ENCODE measurements at places on chromosomes 3 and 15.

DNA sequence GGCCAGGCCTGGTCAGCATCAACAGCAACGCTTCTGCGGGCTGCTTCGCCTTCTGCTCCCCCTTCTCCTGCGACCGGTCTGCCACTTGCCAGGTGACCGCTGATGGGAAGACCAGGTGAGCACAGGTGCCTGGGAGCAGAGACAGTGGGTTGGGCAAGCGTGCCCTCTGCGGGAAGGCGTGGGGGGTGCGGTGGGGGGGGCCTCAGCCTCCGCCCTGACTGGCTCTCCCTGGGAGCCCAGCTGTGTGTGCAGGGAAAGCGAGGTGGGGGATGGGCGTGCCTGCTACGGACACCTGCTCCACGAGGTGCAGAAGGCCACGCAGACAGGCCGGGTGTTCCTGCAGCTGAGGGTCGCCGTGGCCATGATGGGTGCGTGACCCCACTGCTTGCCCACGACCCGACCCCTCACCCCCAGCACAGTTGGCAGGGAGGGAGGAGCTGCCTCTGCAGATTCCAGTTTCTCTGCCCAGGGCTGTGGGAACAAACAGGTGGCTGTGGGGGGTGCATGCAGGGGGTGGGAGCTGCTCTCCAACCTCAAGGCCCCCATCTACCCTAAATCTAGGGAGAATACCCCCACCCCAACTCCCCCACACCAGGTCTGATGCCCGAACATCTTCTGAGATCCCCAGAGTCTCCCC, 8.8 kb downstream of the STAB1 start:
- no peak for DNase-seq

GRCh38 chr3:173708191-173708590, 310.6 kb downstream of the NLGN1 start:
- no peak for DNase-seq

- DNase-seq = no peak
Observed at GRCh38 chr3:185549122-185549521, 3.3 kb downstream of the LIPH start.

DNA sequence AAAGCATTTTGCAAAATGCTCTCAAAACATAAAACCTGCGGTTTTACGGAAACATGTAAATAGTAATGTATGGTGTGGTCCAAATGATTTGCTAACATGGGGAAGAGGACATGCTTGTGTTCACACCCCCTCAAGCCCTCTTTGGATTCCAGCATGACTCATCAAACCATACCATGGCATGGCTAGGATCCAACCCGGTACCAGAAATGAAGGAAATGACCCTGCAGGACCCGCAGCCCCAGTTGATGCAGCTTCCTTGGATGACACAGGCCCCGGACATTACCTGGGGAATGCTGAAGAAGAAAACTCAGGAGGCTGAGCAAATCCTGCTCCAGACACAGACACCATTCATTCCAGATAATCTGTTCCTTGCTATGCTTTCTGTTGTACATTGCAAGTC, 222.9 kb downstream of the DTWD1 start:
- DNase-seq = no peak

DNA sequence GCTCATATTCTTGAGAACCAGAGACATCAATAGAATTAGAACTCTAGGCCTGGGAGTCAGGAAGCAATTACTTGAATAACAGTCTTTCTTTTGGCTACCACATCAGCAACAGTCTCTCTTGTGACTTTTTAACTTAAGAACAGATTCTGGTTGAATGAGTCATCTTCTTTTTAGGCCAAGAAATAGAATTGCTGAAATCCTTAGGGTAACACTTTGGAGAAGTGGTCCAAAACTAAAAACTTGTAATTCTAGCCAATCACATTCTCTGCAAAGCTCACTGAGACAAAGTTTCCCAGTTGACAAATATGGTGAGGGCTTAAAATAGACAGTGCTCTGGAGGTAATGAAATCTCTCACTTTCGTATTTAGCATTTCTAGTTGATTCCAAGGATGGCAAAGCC, 238.0 kb downstream of the SHOX2 start:
- DNase-seq = no peak

- no peak for DNase-seq
Observed at GRCh38 chr3:38115645-38116427, 21.1 kb downstream of the ACAA1 start.

DNA sequence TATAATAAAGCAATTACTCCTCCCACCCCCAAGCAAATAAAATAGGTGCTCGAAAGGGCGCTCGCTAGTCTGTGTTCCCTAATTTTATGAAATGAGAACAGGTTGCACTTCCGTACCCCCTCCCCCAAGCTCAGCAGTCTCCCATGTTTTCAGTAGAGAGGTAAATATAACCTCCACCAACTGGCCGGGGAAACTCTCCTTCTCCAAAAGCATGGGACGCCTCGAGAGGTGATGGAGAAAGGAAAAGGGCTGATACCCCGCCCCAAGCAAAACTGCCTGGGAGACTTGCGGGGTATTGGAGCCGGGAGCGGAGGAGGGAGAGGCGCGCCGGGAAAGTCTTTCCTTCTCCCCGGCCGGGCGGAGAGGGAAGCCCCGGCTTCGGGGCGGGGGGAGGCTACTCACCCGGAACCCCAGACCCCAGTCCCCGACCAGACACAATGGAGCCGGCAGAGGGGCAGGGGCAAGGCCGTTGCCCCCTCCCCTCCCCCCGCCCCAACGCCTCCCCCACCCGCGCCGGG, 605 bp downstream of the DCUN1D1 start:
- DNase-seq = no peak

DNA sequence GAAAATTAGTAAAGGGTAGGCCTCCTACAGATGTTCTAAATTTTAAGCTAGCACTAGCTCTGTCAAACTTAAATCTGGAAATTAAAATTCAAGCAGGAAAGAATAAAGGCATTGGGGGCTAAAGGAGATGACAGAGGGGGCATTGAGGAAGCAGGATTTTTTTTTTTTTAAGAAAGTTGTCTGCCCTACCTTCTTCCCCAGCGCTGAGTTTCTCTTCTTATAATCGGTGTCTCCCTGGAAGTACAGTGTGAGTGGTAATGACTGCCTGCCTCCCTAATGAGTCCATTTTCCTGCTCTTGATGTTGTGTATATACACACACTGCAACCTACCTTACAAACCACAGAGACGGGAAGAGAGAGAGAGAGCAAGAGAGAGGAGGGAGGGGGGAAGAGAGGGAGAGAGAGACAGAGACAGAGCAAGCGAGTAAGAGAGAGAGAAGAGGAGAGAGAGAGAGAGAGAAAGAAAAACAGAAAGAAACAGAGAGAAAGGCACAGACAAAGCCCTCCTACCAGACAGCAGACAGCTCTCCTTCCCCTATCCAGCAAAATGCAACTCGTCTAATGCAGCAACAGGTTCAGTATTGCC, 47.0 kb downstream of the ZBTB20 start:
- no peak for DNase-seq

DNA sequence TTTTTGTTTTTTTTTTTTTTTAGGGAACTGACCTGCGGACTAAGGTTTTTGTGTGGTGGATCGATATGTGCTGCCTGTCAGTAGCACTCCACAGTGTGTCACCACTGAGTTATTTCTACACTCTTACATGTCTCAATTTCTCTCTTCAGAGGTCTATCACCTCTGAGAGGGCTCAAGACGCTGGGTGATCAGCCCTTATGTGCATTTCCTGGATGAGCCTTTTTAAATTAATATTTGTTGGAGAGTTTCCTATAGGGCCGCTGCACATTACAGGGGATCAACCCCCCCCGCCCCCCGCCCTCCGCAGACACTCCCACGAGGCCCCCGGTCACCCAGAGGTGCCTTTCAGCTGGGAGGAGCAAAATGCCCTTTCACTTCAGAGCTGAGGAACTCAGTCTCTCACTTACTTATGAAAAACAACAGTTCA, 34.5 kb upstream of the AP4E1 start:
- DNase-seq = no peak

DNA sequence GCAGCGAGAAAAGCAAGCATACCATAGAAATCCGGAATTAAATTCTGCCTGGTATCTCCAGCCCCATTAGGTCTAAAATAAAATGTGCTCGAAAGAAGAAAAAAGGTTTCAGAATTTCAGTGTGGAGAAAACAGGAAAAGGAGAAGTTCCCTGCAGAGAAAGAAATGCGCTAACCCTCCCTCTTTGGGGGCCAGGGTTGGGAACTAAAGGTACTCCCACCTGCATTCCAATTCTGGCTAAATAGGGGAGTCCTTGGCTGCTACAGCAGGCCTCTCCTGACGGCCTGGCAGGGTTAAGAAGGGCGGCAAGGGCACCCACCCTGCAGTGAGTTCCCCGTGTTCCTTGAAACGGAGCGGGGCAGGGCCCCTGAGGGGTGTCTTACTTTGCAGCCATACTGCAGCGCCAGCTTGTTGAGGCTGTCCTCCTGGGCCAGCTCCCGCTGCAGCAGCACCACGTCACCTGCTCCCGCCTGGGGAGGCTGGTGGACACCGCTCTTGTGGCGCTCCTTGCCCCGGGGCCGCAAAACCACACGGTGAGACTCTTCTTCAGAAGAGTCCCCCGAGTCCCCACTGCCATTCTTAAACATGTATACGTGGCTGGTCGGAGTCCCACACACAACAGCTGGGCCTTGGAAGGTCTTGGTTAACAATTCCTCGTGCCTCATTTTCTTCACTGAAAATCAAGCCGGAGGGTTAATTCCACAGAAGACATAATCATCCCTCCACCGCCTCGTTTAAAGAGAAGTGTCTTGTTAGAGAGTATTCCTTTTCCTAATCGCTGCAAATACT, 1.7 kb downstream of the LYSMD4 start:
- DNase-seq = no peak

GRCh38 chr15:95590533-95591044, 739.9 kb upstream of the NR2F2 start:
- DNase-seq = no peak

GRCh38 chr3:64247991-64248646, 22.9 kb upstream of the PRICKLE2 start:
- DNase-seq = no peak

DNA sequence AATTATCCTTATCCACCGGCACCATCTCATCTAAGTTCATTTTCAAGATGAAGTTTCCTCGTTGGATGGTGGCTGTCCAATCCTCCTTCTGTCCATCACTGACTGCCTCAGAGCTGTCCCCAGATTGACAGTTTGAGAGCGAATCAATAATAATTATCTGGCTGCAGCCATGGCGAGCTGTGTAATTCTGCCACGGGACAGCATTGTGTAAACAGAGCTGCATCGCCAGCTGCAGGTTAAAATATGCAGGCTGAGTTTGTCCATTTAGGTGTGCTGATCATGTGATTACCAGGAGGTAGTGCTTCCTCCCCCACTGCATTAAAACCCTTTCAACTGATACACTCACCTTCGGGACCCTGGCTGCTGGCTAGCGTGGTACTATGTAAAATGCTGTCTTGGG, 461.9 kb upstream of the ONECUT1 start:
- DNase-seq = no peak

DNA sequence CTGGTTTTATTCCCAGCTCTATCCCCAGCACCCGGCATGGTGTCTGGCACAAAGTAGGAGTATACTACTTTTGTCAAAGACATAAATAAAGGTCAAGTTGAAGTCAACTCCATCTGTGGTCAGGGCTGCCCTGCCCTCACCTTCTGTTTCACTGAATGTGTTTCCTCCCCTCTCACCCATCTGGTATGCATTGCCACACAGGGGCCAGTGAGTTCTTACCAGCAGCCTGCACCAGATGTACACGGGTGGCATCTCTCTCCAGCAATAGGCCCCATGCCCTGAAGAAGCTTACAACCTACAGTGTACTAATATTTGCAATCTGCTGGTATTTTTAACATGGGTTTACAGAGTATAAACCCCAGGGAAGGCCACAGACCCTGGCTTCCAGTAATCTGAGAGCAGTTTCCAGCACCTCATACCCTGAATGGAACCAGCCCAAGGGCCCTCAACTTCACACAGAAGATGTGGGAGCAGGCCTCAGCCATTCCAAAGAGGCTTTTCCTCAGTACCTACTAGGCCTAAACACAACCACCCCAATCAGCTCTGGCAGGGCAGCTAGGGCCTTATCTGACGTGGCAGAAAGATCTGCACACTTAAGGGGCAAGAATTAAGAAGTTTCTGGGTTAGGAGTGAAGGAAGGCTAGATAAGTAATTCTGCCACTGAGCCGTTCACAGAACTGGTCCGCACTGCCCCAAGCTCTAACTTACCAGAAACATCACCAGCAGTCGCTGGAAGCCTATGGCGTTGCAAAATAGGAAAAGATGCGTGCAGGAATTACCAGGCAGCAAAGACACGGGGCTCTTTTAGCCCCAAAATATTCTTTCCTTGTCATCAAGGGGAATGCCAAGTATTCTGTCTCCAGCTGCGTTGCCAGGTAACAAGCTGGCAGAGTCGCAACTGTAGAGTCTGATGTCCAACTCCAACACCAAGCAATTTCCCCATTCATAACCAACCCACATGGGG, 2.1 kb downstream of the IDH2 start:
- no peak for DNase-seq

DNA sequence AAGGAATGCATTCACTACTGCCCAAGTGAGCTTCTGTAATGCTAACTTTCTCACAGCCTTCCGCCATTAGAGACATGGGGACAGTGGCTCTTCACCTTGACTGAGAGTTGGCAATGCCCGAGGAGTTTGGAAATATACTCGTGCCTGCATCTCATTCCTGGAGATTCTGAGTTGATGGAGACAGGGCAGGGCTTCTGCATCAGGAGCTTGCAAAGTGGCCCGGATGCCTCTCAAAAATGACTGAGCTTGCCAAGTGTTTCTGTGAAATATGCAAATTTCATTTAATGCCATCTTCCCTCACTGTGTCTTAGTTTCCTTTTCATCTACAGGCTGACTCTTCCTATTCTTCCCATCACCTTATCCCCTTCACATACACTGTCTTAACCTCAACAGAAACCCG, 346.2 kb downstream of the GRM7 start:
- no peak for DNase-seq

- no peak for DNase-seq
Observed at GRCh38 chr3:172106989-172107388, 67.6 kb downstream of the FNDC3B start.

GRCh38 chr15:51971032-51971374, 575 bp downstream of the LEO1 start:
- no peak for DNase-seq

GRCh38 chr15:47705281-47705997, 11.9 kb upstream of the SEMA6D start:
- no peak for DNase-seq

DNA sequence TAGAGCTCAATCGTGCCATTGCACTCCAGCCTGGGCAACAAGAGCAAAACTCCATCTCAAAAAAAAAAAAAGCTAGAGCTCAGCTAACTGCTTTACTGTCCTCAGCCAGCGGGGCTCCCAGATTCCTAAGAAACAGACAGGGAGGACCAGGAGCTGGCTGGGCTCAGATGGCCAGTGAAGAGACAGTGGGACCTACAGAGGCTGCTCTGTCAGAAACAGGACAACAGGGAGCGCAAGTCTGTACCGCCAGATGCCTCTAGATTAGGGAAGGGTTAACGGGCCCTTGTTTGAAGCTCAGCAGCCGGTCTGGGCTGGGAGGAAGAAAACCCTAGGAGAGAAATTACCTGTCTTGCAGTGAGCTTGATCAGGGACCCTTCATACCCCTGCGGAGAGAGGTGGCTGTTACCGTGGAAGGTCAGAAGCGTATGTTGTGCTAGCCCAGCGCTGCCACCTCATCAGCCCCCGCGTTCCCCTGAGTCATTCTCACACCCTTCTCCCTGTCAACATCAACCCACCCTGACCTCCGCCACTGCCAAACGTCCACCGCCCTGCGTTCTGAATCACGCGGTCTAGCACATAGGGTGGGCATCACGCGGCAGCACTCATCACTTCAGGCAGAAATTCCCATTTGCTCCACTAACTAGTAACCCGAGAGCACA, 25.3 kb downstream of the RBPMS2 start:
- no peak for DNase-seq

- no peak for DNase-seq
Observed at GRCh38 chr3:70245746-70246525, 66.5 kb downstream of the MDFIC2 start.

- DNase-seq = no peak
Observed at GRCh38 chr3:125357837-125358236, 17.3 kb downstream of the ZNF148 start.

Measured in Panc1 (cell line).